ENCODE measurements at places on chromosomes 4 and X.

DNA sequence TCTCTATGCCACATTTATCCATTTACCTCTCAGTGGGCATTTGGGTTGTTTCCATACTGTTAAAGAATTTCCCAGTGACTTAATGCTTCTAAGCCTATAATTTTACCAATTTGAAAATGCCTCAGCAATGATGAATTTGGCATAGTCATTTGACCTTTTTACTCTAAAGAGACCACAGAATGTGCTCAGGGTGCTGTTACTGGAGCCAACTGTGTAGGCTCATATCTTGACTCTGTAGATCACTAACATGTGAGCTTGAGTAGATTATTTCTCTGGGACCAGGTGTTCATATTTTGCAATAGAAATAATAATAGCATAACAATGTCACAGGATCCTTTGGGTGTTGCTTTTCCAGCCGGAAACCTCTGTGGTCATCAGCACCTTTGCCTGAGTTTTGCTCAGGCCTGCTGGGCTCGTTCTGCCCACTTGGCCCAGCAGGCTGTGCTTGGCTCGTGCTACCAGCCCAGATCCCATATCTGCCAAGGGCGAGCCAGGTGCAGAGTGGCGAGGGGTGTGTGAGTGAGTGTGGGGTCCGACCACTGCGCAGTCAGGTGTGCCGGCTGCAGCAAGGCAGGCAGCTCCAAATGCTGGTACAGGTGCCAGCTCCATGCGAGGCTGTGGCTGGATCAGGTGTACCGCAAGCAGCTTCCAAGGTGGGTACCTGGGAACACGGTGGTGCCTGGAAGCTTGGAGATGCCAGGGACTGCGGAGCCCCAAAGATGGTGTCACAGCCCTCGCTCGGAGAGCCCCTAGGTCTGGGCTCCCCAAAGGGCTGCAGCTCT, 70.6 kb upstream of the ANK2 start:
- DNase-seq = no peak

- no peak for DNase-seq
Observed at GRCh38 chr4:180219080-180219479, 2024.1 kb upstream of the TENM3 start.

- no peak for DNase-seq
Observed at GRCh38 chrX:129998021-129998420, 15.6 kb downstream of the BCORL1 start.

DNA sequence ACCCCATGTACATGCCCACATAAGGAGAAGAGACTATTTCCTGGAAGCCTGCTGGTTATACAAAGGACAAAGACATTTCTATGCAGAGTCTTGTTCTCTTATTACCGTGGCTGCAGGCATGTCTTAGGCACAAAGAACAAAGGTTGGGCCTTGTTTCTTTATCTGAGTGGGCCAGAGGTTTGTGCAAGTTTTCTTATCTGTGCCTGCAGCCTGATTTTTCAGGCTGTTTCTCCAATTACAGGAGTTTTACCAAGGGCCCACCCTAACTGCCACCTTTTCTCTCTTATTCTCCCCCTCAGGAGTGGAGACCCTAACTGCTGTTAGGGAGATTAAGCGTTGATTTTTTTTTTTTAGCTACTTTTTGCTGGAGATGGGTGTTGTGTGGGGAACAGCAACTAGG, 3.5 kb downstream of the TENT5D start:
- no peak for DNase-seq

GRCh38 chr4:30770049-30770549, 49.9 kb downstream of the PCDH7 start:
- no peak for DNase-seq

- no peak for DNase-seq
Observed at GRCh38 chr4:613126-613525, 12.2 kb upstream of the PDE6B start.
